MCF 10A (cell line): ENCODE measurements at places on chromosomes 11 and 22. TPM values are rescaled to one million over a fixed set of nuclear protein-coding genes. Genes with fewer than 3 reads are reported as not detected.

Gene TKFC
- 79.7 and 93.7 TPM in 2 replicates for total RNA-seq

Gene CDHR5
- total RNA-seq: not detected in 2 replicates

Gene OR56A1
- total RNA-seq: not detected in 2 replicates

Gene SPDYC
- not detected in 2 replicates for total RNA-seq

Gene HTR3A
- total RNA-seq: not detected in 2 replicates

Gene FGF4
- total RNA-seq: not detected in 2 replicates

Gene HORMAD2
- not detected in 2 replicates for total RNA-seq

Gene SOX10
- not detected in 2 replicates for total RNA-seq

Gene PITPNB
- total RNA-seq: 93.1 and 124 TPM in 2 replicates

Gene SCGB2A2
- total RNA-seq: not detected in 2 replicates
